Effector CD4-positive, alpha-beta T cell (primary cell): ENCODE measurements at places on chromosomes 3 and 15.

GRCh38 chr3:170520996-170521395, 64.9 kb downstream of the SLC7A14 start:
- DNase-seq, result no peak

- no peak for DNase-seq
Measured at GRCh38 chr3:69226071-69226470, 103.7 kb upstream of the LMOD3 start.

GRCh38 chr15:29278436-29279105, 8.9 kb upstream of the NSMCE3 start:
- no peak for DNase-seq

DNA sequence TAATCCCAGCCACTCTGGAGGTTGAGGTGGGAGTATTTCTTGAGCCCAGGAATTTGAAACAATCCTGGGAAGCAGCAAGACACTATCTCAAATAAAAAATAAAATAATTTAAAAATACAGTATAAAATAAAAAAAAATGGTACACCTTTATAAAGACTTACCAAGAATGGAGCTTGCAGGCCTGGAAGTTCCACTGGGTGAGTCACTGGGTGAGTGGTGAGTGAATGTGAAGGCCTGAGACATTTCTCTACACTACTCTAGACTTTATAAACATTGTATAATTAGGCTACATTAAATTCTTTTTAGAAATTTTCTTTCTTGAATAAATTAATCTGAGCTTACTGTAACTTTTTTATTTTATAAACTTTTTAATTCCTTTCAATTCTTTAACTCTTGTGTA, 609.1 kb upstream of the BCHE start:
- no peak for DNase-seq
